ENCODE measurements at places on chromosomes 6 and 20.

DNA sequence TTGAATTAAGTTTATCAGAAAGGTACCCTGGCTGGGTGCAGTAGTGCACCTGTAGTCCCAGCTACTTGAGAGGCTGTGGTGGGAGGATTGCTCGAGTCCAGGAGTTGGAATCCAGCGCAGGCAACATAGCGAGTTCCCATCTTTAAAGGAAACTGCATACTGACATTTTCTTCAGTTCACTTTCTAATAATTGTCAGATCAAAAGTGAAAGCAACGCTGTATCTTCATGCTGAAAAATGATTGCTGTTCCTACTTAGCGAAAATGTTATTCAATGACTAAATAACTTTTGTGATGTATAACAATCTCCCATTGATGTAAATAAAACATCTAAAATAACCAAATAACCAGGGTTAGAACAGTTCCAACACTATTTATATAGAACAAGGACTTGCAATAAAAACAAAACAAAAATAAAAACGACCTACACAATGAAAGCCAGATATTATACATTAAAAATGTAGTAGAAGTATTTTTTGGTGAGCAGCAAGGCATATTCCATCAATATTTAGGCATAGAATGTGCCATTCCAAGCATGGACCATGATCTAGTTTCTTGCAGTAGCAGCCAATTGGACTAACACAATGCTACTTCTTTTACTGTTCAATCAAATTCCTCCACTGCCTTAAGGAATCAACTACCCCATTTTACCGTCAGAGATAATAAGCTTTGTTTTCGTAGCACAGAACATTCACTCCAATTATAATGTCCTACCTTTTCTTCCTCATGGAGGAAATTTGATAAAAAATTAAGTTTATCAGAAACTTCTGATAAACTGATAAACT is 1.5 kb downstream of the LATS1 start:
- DNase-seq = peak; percentile 13

DNA sequence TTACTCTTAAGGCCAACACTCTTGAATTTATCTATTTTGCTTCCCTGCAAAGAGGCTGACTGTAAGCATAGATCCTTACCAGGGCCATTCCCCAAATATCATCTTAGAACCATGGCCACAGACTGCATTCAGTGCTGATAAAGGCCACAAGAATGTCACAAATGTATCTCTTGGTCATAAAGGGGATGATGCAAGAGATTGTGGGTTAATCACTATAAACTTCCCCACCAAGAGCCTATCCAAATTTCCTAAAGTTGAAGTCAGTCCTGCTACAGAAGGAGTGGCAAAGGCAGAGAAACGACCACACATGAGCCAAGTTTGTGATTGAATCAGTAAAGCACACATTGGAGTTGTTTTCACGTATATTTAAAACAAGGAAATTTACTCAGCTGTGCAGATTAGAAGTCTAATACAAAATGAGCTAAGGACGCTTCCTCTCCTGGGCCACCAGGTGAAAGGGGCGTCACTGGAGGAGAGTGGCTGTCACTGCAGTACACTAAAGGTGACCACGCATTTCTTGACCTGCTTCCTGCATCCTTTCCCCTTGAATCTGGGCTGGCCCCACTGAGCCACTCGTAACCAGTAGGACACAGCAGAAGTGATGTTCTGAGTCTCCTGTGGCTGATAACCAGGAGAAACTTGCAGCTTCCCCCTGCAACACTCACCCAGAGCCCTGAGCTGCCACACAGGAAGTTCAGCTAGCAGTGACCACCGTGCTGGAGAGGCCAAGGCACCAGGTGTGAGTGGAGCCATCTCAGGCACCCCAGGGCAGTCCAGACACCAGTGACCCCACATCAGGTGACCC is 181.9 kb downstream of the SYNDIG1 start:
- DNase-seq = peak; percentile 15

DNA sequence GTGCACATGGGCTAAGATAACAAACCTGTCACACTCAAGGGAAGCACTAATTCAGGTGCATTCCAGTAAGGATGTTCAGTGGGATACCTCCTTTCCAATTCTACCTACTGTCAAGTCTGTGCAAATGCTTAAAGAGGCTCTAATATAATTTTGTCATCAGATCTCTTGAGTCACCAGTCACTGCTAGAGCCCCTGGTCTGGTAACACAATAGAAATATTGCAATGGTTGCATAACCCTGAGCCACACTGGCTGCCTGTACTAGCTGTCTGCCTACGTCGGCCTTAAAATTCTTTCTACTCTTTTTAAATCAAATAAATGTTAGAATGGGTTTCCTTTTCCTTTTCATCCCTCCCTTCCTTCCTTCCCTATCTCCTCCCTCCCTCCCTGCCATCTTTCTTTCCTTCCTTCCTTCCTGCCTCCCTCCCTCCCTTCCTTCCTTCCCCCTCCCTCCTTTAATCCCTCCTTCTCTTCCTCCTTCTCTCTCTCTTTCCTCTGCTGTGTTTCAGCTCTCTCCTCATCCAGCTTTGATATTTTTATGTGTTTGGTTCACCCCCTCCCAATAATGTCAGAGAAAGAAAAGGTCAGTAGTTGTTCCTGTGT is 28.1 kb upstream of the OLIG3 start:
- no peak for DNase-seq

GRCh38 chr6:26476896-26477295 is 19.1 kb downstream of the BTN2A1 start:
- DNase-seq = no peak

GRCh38 chr20:2084703-2085102 is 16.9 kb upstream of the STK35 start:
- no peak for DNase-seq

DNA sequence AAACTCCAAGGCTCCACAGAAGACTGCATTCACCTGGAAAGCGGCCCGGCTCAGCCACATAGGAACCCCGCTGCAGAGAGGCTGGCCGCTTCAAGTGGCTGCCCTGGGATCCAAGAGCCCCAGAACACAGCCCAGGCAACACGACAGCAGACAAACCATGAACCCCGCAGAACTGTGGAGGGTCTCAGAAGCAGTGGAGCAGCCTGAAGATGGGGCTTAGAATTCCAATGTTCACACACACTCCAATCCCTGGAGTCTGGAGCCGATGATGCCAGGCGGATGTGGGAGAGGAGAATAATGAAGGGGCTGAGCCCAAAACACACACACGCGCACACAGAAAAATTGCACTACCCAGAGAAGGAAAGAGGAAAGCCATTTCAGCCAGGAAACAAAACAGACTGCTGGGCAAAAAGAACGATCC is 52.4 kb downstream of the NINL start:
- DNase-seq = no peak

DNA sequence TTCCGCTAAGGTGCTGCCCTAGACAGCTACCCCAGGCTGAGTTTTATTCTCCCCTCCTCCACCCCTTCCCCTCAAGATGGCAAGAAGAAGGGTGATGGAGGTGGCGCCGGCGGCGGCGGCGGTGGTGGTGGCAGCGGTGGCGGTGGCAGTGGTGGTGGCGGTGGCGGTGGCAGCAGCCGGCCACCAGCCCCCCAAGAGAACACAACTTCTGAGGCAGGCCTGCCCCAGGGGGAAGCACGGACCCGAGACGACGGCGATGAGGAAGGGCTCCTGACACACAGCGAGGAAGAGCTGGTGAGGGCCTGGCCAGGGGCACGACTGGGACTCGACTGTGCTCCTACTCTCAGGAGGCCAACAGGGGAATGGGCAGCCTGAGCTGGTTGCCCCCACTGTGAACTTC is 35.1 kb downstream of the EIF2S2 start:
- no peak for DNase-seq

- no peak for DNase-seq
These were observed 28.1 kb downstream of the ANGPT4 start for GRCh38 chr20:888057-888456.

DNA sequence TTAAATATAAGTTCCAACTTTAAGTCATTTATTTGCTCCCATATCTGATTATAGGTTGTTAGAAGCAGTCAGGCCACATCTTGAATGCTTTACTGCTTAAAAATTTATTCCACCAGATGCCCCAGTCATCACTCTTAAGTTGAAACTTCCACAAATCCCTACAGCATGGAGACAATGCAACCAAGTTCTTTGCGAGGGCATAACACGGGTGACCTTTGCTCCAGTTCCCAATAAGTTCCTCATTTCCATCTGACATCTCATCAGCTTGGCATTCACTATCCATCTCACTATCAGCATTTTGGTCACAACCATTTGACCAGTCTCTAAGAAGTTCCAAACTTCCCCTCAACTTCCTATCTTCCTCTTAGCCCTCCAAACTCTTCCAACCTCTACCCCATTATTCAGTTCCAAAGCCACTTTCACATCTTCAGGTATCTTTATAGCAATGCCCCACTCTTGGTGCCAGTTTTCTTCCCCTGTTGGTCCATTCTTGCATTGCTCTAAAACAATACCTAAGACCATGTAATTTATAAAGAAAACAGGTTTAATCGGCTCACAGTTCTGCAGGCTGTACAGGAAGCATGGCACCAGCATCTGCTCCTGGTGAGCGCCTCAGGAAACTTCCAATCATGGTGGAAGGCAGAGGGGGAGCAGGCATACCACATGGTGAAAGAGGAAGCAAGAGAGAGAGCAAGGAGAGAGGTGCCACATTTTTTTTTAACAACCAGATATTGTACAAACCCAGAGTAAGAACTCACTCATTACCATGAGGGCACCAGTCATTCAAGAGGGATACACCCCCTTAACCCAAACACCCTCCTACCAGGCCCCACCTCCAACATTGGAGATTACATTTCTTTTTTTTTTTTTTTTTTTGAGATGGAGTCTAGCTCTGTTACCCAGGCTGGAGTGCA is 15.9 kb upstream of the ITPR3 start:
- no peak for DNase-seq

DNA sequence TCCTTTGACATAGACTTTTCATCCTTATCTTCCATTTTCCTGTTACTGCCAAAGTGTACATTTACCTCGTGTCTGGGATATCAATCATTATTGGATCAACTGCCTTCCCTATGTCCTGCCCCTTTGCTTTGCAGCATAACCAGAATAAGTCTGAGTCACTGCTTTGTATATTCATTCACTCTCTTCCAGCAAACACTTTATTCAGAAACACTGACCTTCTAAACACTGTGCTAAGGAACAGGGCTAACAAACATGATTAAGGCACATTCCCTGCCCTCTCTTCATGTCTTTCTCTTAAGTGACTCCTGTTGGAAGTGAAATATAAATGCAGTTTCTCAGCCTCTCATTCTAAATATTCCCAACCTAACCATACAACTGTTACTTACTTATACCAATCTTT is 66.9 kb downstream of the COL19A1 start:
- DNase-seq = peak; percentile 4

GRCh38 chr6:13916230-13916944 is 8.4 kb upstream of the RNF182 start:
- no peak for DNase-seq

DNA sequence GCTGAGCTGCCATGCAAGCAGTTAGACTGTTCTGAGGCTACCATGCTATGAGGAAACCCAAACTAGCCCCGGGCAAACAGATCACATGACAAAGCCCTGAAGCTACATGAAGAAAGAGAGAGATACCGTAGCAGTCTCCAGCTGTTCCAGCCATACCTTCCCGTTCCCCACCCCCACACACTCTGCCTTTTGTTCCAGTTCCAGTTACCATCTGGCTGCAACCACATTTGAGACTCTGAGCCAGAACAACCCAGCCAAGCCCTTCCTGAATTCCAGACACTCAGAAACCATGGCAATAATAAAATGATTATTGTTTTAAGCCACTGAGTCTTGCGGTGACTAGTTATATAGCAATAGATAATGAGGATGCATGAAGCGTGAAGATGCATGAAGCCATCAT is 28.3 kb downstream of the RIN2 start:
- DNase-seq = no peak

DNA sequence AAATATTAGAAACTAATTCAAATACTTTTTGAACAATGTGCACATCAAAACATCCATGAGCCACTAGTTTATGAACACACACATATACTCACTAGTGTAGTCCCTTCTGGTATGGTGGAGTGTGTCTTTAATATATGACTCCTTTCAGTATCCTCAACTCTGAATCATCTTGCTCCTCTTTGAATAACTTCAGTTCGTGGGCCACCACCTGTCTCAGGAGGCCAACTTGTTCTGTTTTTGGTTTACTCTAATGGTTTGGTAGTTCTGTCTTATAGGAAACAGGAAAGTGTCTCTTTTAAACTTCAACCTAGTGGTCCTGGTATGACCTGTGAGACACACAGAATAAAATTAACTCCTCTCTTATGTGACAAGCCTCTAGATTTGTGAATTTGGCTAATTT is 55.6 kb downstream of the ZNF292 start:
- DNase-seq = no peak

GRCh38 chr6:159095616-159096015 is 50.8 kb upstream of the TAGAP start:
- no peak for DNase-seq

GRCh38 chr6:44399991-44400390 is 12.5 kb downstream of the CDC5L start:
- no peak for DNase-seq

DNA sequence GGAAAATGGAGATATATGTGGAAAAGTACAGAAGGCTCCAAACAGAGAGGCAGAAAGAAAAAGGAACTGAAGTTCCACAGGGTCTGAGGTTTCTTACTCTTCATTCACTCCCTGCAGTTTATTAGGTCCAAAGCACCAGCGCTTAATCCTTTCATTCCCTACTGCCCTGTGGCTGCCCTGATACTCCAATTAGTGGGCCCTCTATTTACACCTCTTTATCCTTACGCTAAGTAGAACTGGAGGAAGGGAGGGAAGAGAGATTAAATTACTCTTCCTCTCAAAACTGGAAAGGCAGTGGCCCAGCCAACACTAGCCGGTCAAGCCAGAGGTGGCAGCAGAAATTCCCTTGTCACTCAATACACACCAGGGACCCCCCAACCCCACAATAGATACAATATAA is 20.4 kb downstream of the TRERF1 start:
- DNase-seq = no peak

DNA sequence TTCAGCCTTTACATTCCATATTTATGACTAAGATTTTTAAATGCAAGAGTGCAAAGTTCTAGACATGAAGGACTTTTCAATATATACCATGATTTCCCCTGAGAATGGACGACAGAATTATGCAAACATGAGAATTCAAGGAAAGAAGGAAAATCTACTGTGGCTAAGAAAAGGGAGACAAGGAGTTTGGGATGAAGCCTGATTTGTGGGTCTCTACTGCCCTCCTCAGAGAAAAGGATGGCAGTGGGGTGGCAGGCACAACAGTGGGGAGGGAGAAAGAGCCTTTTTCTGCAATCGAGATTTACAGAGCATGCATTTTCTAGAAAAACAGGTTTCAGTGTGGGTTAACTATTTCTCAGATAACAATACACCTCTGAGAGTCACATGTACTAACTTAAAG is 466.9 kb upstream of the NRSN1 start:
- DNase-seq = no peak

DNA sequence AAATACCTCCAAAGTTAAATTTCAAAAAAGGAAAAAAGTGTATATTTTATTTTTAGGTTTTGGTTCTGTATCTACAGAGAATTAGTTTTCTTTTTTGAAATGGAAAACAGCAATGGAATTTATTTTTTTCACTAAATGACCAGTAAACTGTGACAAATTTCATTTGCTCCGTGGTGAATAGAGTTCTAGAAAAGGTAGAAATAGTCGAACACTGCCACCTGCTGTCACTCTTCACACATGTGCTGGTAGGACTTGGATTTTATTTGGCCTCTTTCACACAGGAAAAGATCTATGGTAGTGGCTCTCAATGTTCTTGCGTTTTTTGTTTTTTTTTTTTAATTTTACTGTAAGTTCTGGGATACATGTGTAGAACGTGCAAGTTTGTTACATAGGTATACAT is 312.5 kb downstream of the EYA4 start:
- peak; percentile 11 for DNase-seq

All from SW 1271 (cell line).